Cortex of kidney (tissue), 1 donor: ENCODE measurements at places on chromosomes 12 and 14.

DNA sequence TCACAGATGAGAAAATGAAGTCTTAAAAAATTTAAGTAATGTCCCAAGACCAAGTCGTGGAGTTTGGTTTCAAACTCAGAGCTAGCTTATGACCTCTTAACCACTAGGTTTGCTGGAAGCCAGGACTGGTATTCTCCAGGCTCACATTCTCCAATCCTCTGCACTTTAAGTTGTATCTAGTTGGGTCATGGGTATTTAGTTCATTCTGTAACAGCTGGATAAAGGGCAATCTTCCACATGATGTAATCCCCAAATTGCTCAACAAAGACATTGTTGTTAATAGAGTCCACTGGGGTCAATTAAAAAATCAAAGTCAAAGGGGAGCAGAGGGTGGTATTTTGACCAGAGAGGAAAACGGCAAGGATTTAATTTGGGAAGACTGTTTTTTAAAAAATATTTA is 17.8 kb upstream of the GAS2L3 start:
- no peak for DNase-seq

DNA sequence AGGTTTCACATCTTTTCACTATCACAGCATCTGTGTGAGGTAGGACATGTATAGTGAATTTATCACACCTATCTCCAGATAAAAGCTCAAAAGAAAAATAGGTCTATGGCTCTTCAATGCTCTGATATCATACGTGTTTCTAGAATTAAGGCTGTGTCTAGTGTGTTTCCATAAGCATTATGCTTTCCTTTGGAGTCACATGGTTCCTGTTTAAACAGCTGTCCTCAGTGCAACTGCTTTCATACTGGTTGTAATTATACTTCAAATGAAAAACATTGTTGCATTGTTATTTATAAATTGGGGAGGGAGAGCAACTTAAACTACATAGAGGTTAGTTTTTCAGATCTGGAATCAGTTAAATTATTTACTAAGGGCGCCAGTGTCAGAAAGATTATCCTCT is 151.6 kb downstream of the SYT1 start:
- no peak for DNase-seq

DNA sequence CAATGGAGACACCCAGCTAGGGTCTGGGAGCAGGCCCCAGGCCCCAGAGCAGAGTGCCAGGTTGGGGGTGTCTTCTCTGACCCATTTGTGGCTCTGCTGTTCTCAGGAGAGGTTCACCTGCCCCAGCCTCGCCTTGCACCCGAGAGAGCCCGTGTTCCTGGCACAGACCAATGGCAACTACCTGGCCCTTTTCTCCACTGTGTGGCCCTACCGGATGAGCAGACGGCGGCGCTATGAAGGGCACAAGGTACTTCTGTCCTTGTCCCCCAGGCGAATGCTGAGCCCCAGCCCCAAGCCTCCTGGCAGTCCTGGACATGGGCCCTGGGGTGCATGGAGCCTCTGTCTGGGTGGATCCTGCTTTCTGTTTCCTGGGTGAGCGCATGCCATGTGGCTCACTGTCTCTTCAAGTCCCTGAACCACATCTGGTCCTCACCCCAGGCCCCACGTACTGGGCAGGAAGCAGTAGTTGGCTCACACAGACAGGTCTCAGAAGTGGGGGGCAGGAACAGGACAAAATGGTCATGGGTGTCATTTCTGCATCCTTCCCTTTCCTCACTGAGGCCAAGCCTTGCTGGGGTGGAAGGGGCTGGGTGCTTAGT is 58.2 kb downstream of the BEGAIN start:
- no peak for DNase-seq

GRCh38 chr14:68593806-68594536 is 198.9 kb downstream of the ZFP36L1 start:
- no peak for DNase-seq
